Spleen (tissue), 13 donors: ENCODE measurements at places on chromosomes 11 and 22. TPM values are rescaled to one million over a fixed set of nuclear protein-coding genes. Genes with fewer than 3 reads are reported as not detected.

FAM83F gene
- total RNA-seq, result not detected

SLC39A13 gene
- 39.3 TPM for total RNA-seq

LIPT2 gene
- total RNA-seq, result 4.5 TPM

CTSF gene
- 46.9 TPM for total RNA-seq

GRCh38 chr22:22061085-22062077, 78.8 kb upstream of the TOP3B start:
- no peaks in the 10 kb centered on the region for H3K36me3 ChIP-seq
- H3K27me3 ChIP-seq, result no peaks in the 10 kb centered on the region
- no peak overlapping the region for H3K4me3 ChIP-seq
- DNase-seq, result no peak

DNA sequence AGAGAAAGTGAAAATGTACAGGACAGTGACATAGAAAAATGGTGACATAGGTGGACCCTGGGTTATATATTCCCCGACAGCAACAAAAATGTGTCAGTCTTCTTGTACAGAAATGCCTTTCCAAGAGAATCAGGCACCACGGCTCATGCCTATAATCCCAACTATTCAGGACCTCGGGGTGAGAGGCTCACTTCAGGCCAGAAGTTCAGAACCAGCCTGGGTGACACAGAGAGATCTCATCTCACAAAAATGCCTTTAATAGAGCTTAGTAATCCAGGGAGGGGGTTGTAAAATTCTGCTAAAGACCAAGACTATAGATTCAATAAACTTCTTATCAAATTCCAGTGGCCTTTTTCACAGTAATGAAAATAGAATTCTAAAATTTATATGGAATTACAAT, 10.7 kb downstream of the ZNF195 start:
- no peak for DNase-seq
- peaks cover 81% of the 10 kb centered on the region for H3K36me3 ChIP-seq
- no peak overlapping the region for H3K4me3 ChIP-seq
- no peaks in the 10 kb centered on the region for H3K4me1 ChIP-seq
- H3K27me3 ChIP-seq, result no peaks in the 10 kb centered on the region
- no peak overlapping the region for H3K27ac ChIP-seq

- no peak overlapping the region for H3K27ac ChIP-seq
- no peak for DNase-seq
- peaks cover 15% of the 10 kb centered on the region for H3K4me1 ChIP-seq
- H3K4me3 ChIP-seq, result no peak overlapping the region
- H3K27me3 ChIP-seq, result no peaks in the 10 kb centered on the region
Measured at GRCh38 chr11:44555031-44555800, 10.2 kb upstream of the CD82 start.

- peak overlapping the region; percentile 69 for H3K4me3 ChIP-seq
- DNase-seq, result peak; percentile 86
- peaks cover 36% of the 10 kb centered on the region for H3K4me1 ChIP-seq
- H3K27me3 ChIP-seq, result no peaks in the 10 kb centered on the region
- H3K36me3 ChIP-seq, result no peaks in the 10 kb centered on the region
Measured at GRCh38 chr11:46120346-46121300, 631 bp downstream of the PHF21A start.

DNA sequence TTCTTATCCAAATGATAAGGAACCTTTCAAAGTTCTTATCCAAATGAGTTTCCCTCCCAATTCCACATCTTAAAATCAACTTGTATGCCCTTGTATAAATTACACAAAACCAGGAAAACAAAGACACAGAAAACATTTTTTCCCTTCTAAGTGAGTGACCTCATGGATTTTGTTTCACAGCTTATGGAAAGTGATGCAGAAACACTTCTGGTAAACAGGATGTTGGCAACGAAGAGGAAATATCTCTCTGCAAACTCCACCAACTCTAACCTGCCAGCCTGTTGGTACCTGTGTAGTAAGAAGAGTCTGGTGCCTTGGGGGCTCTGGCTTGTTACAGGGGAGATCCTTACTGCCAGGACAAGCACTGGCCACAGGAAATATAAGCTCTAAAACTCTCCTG, 57.0 kb downstream of the CELSR1 start:
- H3K36me3 ChIP-seq, result no peaks in the 10 kb centered on the region
- no peaks in the 10 kb centered on the region for H3K4me1 ChIP-seq
- no peak overlapping the region for H3K4me3 ChIP-seq
- no peak overlapping the region for H3K27ac ChIP-seq
- no peaks in the 10 kb centered on the region for H3K27me3 ChIP-seq

- peaks cover under 1% of the 10 kb centered on the region for H3K27me3 ChIP-seq
- H3K4me3 ChIP-seq, result no peak overlapping the region
- H3K36me3 ChIP-seq, result no peaks in the 10 kb centered on the region
- H3K27ac ChIP-seq, result no peak overlapping the region
- no peak for DNase-seq
Measured at GRCh38 chr11:135074397-135074998, 662.5 kb upstream of the B3GAT1 start.

DNA sequence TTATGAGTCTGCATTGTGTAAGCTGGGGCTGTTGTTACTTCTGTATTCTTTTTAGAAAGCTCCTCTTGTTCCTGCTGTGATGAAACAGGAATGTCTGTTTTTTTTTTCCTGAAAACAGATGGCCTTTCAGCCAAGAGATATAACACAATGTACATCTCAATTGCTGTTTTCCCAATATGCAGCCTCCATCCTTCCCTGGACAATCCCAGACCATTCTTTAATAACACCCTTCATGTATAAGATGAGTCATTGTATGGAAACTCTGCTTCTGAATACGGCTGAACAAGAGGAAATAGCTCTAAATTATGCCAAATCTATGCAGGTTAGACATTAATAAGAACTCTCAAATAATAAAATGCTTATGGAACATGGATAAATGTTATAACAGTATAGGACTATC, 60.2 kb upstream of the LRRC4C start:
- H3K4me3 ChIP-seq, result no peak overlapping the region
- DNase-seq, result no peak
- no peak overlapping the region for H3K27ac ChIP-seq
- no peaks in the 10 kb centered on the region for H3K36me3 ChIP-seq
